Central memory CD4-positive, alpha-beta T cell (primary cell): ENCODE measurements at places on chromosomes 6 and 20.

DNA sequence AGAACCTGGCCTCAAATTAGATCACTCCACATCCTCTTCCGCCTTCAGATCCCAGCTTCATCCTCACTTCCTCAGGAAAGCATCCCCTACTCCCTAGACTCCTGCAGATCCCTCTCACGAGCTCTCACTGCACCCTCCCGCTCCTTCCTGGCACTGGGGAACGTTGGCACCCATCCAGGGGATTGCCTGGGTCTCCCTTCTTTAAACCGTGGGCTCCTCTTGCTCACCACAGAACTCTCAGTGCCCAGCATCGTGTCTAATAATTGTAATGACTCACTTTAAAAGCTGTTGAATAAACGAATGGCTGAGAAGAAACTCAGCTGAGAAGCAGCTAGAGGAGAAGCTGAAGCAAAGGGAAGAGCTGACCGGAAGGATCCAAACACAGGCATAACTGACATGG is 20.4 kb downstream of the ZC3H12D start:
- DNase-seq, result no peak

DNA sequence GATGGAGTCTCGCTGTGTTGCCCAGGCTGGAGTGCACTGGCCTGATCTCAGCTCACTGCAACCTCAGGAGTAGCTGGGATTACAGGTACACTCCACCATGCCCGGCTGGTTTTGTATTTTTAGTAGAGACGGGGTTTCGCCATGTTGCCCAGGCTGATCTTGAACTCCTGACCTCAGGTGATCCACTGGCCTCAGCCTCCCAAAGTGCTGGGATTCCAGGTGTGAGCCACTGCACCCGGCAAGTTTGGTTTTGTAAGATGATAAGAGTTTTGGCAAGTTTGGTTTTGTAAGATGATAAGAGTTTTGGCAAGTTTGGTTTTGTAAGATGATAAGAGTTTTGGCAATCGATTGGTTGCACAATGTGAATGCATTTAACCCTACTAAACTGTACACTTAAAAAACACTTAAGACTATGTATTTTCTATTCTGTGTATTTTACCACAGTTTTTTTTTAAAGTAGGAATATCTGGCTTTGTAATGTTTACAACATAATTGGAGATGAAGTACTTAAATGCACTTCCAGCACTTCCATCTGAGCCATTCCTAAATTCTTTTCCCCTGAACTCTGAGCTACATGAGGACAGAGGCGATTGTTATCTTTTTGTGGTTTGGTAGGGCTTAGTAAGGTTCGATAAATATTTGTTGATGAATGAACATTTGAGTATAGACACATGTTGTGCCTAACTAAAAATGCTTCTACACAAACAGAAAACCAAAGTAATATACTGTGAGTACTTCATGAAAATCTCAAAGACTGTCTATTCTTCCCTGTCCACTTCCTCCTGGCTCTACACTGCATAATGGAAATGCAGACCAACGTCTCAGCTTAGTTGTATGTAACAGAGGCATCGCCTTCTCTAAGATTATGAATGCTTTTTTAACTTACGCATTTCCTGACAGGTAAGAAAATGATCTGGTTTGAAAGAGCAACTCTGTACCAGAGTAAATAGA is 18.8 kb downstream of the SAMHD1 start:
- DNase-seq, result no peak

DNA sequence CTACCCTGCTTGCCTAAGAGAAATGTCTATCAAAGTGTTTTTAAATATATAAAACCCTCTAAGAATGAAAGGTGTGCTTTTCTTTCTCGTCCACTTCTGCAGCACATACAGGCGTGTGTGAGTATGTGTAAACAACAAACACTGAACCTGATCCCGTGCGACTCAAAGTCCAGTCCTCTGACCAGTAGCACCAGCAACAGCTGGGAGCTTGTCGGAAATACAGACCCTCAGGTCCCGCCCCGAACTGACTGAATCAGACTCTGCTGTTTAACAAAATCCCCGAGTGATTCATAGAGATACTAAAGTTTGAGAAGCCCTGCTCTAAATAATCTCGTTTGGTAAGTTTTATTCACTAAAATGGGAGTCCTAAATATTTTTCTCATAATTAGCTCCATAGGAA is 208.0 kb upstream of the KCNQ5 start:
- no peak for DNase-seq

- no peak for DNase-seq
These were observed 50.9 kb downstream of the KLHL31 start for GRCh38 chr6:53614676-53615075.

- DNase-seq, result no peak
These were observed 19.6 kb upstream of the SERPINB1 start for GRCh38 chr6:2861060-2861821.

DNA sequence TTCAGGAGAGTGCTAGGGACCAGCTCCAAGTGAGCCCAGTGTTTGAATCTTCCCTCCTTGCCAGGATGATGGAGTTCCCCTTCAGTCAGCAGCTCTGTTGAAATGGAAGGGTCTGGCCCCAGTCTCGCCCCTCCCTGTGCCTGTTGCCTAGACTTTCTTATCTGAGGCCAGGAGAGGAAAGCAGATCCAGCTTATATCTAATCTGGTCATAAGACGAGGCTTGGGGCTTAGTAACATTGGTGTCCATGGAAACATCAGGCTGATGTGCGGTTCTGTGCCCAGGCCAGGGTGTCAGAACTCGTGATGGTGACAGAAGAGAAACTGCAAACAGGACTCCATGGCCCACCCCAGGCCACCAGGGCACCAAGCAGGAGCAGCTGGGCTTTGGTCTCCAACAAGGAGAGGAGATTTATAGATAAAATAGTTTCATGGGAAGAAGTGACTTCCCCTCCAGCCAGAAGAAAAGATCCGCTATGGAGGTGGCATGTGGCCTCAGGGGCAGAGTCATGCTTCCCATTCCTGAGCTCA is 9.8 kb downstream of the MAS1L start:
- no peak for DNase-seq

- no peak for DNase-seq
These were observed 324.7 kb upstream of the CNR1 start for GRCh38 chr6:88490908-88491264.

GRCh38 chr6:7895125-7895423 is 15.5 kb downstream of the TXNDC5 start:
- no peak for DNase-seq

DNA sequence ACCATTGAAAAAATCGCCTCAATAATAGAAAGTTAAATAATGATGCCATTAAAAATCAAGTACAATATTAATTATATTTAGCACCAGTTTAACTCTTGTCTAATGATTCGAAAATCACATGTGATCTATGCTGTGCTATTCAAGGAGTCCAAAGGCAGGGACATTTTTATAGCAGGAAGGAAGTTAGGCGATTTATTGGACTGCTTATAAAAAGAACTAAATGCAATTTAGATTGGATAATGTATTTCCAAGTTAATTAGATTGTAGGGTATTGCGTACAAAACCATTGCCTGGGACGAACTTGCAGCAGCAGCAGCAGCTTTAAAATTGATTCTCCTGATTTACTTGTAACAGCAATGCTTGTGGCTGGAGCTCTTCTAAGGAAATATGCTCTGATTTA is 87.4 kb upstream of the TMEM181 start:
- DNase-seq, result no peak

GRCh38 chr6:24874776-24875533 is 60.8 kb downstream of the RIPOR2 start:
- DNase-seq, result no peak

- no peak for DNase-seq
These were observed 226.1 kb downstream of the BCAS1 start for GRCh38 chr20:53844259-53844658.

DNA sequence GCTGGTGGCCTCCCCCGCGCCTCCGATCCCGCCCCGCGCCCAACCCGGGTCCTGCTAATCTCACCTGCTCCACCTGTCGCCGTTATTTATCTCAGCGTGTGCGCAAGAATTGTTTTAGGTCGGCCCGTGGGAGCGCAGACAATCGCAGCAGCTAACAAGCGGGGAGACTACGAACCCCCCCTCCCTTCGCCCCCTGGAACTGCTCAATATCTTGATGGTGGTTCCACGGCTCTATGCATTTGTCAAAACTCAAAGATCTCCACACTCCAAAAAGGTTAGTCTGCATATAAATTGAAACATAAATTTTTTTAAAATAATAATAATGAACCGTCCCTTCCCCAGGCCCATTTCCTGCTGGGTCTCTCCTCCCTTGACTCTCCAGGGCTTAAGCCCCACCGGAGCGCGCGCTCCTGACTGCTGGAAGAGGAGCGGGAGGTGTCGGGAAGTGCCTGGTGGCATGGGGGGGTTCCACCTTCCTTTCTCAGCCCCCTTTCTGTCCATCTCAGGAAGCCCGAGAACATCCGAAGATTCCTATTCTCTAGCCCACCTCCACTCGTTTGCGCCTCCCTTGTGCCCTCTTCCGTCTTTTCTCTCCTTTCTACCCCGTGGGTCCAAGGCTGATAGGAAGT is 1.6 kb upstream of the MDGA1 start:
- DNase-seq, result peak; percentile 66

GRCh38 chr20:24364482-24364881 is 104.9 kb upstream of the SYNDIG1 start:
- no peak for DNase-seq
